ENCODE measurements at places on chromosomes 13 and 19.

GRCh38 chr19:49084206-49085019 lies 838 bp upstream of the SNRNP70 start:
- H3K36me3 ChIP-seq: peaks cover 16% of the 10 kb centered on the region
- peak overlapping the region; percentile 93 for H3K27ac ChIP-seq
- peak overlapping the region; percentile 94 for H3K4me3 ChIP-seq
- no peaks in the 10 kb centered on the region for H3K27me3 ChIP-seq
- no peaks in the 10 kb centered on the region for H3K4me1 ChIP-seq

- no peak for DNase-seq
- H3K27ac ChIP-seq: no peak overlapping the region
- no peak overlapping the region for H3K4me3 ChIP-seq
- H3K36me3 ChIP-seq: no peaks in the 10 kb centered on the region
- no peaks in the 10 kb centered on the region for H3K4me1 ChIP-seq
These were observed 19.7 kb upstream of the MATK start for GRCh38 chr19:3805859-3806258.

GRCh38 chr13:60312851-60313505 lies 84.0 kb upstream of the TDRD3 start:
- DNase-seq: no peak
- no peaks in the 10 kb centered on the region for H3K4me1 ChIP-seq
- H3K27ac ChIP-seq: no peak overlapping the region
- H3K4me3 ChIP-seq: no peak overlapping the region

GRCh38 chr13:32272021-32272683 lies 43.0 kb downstream of the ZAR1L start:
- H3K4me1 ChIP-seq: peaks cover 8% of the 10 kb centered on the region
- H3K36me3 ChIP-seq: peaks cover 63% of the 10 kb centered on the region
- peak overlapping the region; percentile 44 for H3K27ac ChIP-seq
- DNase-seq: no peak
- H3K4me3 ChIP-seq: no peak overlapping the region

GRCh38 chr13:38941353-38941945 lies 49.2 kb downstream of the STOML3 start:
- H3K36me3 ChIP-seq: no peaks in the 10 kb centered on the region
- H3K27me3 ChIP-seq: no peaks in the 10 kb centered on the region
- H3K27ac ChIP-seq: no peak overlapping the region

DNA sequence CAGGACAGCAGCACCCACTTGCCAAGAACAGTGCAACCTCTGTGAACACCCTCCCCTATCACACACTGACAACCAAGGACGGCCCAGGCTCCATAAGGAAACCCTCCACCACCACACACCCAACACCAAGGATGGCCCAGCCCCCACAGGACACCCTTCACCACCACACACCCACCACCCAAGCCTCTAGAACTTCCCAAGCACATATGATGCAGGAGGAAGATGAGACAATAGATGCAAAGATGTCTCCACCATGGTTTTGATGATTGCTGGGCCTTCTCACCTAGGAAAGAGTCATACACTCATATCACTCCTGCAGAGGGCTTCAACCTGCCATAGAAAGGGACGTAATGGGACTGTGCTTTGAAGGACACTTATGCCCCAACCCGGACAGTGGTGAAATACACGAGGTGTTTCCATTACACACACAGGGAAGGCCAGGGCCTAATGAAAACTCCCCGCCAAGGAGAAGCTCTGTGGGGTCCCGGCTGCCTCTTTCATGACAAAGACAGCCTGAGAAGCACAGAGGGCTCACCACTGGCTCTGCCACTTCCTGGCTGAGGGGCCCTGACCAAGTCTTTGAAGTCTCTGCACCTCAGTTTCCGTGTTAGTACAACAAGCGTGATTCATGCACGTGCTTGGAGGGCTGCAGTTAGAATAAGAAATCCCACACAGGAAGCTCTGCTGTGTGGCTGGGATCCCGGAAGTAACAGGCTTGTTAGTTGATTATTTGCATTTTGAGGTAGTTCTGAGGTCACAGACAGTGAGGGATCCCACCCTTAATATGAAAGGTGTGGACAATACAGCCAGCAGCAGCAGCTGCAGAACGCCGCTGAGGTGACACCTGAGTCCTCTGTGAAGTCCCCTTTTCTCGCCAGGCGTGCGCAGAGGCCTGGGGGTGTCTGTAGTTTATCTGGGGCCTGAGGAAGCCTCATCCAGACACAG lies 61.9 kb upstream of the ATP12A start:
- no peaks in the 10 kb centered on the region for H3K4me1 ChIP-seq
- H3K4me3 ChIP-seq: no peak overlapping the region
- no peak overlapping the region for H3K27ac ChIP-seq
- peak; percentile 40 for DNase-seq
- H3K27me3 ChIP-seq: no peaks in the 10 kb centered on the region
- no peaks in the 10 kb centered on the region for H3K36me3 ChIP-seq

DNA sequence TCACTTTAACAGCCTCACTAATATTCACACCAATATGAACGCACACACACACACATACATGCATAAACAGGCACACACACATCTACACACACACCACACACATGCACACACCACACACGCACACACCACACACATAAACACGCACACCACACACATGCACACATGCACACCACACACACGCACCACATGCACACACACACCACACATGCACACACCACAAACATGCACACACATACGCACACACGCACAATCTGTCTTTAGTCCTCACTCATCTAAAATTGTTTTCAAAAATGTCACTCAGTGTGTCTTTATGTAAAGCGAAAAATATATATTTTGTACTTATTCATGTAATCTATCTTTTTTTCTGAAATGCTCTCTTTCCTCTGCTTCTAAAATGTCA lies 158.1 kb upstream of the SGCG start:
- no peaks in the 10 kb centered on the region for H3K36me3 ChIP-seq
- DNase-seq: no peak
- no peak overlapping the region for H3K27ac ChIP-seq
- no peaks in the 10 kb centered on the region for H3K27me3 ChIP-seq

- no peak overlapping the region for H3K27ac ChIP-seq
- no peaks in the 10 kb centered on the region for H3K4me1 ChIP-seq
- H3K27me3 ChIP-seq: no peaks in the 10 kb centered on the region
- DNase-seq: no peak
- H3K4me3 ChIP-seq: no peak overlapping the region
- no peaks in the 10 kb centered on the region for H3K36me3 ChIP-seq
These were observed 182.5 kb upstream of the OBI1 start for GRCh38 chr13:78841358-78841963.

- H3K27ac ChIP-seq: no peak within 1 kb of the TSS
- H3K4me3 ChIP-seq: no peak within 1 kb of the TSS
- no peak for DNase-seq
- no peaks in the 10 kb centered on the region for H3K4me1 ChIP-seq
- H3K36me3 ChIP-seq: no peaks in the 10 kb centered on the region
- H3K27me3 ChIP-seq: no peaks in the 10 kb centered on the region
These were observed at the start of gene C19orf85 for GRCh38 chr19:55464662-55465054. C19orf85 (minus strand) TSS chr19:55464751; CDS start chr19:55464554, 197 bp downstream.

DNA sequence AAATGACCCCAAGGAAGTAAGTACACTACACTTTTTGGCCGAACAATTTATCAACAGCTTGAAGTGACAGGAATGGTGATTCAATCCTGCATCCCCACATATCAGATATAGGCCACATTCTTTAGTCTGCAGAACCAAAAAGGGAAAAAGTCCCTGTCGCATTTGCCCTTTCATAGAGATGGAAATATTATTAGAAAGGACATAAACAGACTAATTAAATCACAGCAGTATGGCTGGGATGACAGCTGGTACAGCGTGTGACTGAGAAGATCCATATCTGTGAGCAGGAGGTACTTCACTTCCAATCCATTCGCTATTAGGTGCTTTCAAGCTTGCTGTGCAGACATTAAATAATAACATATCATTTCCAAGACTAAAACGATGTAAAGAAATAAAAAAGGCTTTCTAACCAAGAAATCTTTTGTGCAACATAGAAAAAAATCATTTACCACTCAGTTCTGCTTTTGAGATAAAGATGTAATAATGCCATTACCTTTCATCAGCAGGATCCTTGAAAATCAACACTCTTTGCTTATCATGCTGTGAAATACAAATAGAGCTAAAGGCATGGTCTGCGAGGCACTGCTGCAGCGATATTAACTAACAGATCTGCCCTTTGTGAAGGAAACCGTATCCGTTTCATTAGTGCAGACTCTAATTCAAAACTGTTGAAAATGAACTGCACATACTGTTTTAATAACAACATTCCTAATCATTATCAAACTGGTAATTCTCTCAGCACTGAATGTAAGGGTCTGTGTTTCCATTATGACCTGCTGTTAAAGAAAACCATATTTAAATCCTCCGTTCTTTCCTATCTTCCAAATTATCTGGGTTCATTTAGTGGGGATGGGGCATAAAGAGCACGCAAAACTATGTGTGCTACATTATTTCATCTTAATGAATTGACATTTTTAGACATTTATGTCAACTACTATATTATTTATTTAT lies 245.6 kb downstream of the DACH1 start:
- H3K4me1 ChIP-seq: no peaks in the 10 kb centered on the region
- no peak overlapping the region for H3K27ac ChIP-seq
- H3K36me3 ChIP-seq: no peaks in the 10 kb centered on the region
- no peak for DNase-seq
- no peak overlapping the region for H3K4me3 ChIP-seq
- H3K27me3 ChIP-seq: no peaks in the 10 kb centered on the region

Measured in right atrium auricular region (tissue), 2 donors.